ENCODE measurements at places on chromosomes 6 and 20. TPM values are rescaled to one million over a fixed set of nuclear protein-coding genes. Genes with fewer than 3 reads are reported as not detected.

DNMT3B gene
- total RNA-seq = 58.0 TPM

TRERF1 gene
- 14.0 TPM for total RNA-seq

HRH3 gene
- total RNA-seq = 0.86 TPM

DNPH1 gene
- 50.3 TPM for total RNA-seq

GLO1 gene
- total RNA-seq = 149 TPM

TBXT gene
- not detected for total RNA-seq

SERAC1 gene
- total RNA-seq = 12.2 TPM

ANKRD66 gene
- not detected for total RNA-seq

KIF25 gene
- 0.72 TPM for total RNA-seq

MUCL3 gene
- not detected for total RNA-seq

BPIFB1 gene
- not detected for total RNA-seq

RIMS4 gene
- 4.1 TPM for total RNA-seq

SAMHD1 gene
- 13.8 TPM for total RNA-seq

TMEM74B gene
- total RNA-seq = 3.3 TPM

TRAPPC3L gene
- not detected for total RNA-seq

C6orf58 gene
- total RNA-seq = 0.82 TPM

CCM2L gene
- 0.14 TPM for total RNA-seq

MYB gene
- 6.8 TPM for total RNA-seq

DCBLD1 gene
- 10.1 TPM for total RNA-seq
